Activated CD4-positive, alpha-beta T cell treated with anti-CD3 and anti-CD28 coated beads, Interleukin-10, Interleukin-2, amounts not matched to agents 100 ng/mL and 50 ng/mL, durations not matched to agents 16 hours and 8 hours (primary cell): ENCODE measurements at places on chromosomes 1 and 21.

- peak; percentile 75 for DNase-seq
These were observed 12.6 kb downstream of the FLG2 start for GRCh38 chr1:152347116-152347728.

DNA sequence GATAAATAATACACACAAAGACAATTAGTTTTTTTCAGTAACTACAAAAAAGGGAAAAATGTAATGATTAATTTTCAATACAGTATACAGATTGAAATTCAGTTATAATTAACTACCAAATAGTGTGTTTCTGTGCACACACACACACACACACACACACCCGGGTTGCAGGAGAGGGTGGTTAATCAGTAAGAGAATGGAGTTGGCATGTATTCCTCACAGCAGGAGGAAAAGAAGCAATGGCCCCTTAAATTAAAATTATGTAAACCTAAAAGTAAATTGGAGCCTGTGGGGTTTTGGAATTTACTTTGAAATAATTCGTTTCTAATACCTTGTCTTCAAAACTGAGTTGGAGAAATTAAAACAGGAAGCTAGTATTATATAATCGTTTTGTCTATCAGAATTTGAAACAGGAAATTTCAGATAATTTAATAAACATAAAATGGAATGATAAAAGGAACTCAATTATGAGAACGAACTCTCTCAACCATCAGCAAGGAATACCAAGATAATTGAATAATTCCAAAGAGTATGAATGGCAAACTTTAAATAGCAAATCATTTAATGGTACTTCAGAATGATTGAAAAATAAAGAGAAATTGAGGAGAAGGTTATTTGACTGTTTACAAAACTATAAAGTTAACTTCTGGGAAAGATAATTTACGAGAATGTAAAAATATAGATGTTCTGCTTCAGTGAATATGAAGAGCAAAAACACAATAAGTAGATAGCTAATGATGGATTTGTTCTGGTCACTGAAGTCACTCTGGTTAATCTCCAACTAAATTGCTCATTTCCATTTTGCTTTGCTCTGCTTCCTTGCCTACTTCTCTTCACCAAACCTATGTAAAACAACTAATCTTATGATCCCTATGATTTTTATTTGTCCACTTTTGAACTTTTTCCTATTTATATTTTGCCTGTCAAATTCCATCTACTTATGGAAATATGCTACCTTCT lies 547.9 kb upstream of the ZP4 start:
- DNase-seq = no peak

DNA sequence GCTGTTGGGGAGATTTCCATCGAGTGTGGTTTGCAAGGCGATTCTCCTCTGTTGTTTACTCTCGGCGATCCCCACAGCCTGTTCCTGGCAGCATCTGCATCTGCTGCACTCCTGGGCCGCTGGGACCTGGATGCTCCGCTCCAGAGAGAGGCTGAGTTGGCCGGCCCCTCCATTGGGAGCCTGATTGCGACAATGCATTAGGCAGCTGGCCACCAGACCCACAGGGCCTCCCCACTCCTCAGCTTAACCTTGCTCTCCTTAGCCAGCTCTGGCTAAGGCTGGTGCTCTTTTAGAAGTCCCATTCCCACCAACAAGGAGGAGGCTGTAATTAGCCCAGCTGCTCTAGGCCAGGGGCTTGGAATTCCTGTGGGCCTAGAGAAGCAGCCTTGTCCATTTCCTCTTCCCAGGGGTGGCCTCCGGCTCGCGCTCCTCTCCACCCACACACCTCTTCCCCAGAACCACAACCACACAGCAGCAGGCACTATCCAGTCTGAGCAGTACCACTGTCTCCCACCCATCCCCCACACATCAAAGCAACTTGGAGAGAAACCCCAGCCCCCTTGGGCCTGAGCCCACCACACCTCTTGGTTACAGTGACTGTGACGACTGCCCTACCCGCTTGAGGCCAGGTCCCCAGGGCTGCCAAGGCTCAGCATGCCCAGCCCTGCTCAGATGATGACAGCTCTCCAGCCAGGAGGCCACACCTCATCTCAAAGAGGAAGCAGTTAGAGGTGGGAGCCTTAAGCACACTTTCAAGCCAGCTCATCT lies 193.8 kb upstream of the EDN2 start:
- no peak for DNase-seq

DNA sequence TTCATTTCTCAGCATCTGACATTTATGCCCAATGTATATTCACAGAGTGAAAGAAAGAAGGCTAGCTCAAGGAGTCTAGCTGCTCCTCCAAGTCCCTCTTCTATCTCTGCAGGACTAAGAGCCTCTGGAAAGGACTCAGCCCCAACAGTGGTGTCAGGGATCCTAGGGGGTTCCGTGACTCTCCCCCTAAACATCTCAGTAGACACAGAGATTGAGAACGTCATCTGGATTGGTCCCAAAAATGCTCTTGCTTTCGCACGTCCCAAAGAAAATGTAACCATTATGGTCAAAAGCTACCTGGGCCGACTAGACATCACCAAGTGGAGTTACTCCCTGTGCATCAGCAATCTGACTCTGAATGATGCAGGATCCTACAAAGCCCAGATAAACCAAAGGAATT lies 3.7 kb downstream of the LY9 start:
- no peak for DNase-seq

GRCh38 chr1:178122283-178122682 lies 28.4 kb downstream of the RASAL2 start:
- DNase-seq = no peak

DNA sequence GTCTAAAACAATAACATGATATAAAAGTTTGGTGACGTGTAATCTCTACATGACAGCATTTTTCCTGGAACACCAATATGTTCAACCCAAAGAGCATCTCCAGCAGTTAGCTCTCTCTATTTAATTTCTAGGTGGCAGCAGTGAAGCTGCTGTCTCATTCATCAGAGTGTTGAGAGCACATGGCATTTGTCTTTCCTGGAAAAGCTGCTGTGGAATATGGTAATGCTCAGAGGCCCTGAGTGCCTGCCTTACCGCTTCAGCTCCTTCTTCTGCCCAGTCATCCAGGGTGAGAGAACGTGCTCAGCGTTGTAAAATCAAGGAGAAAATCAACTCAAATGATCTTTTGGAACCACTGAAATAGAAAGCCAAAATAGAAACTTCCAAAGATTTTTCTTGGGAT lies 640.7 kb downstream of the ADGRL2 start:
- no peak for DNase-seq

- no peak for DNase-seq
These were observed 55.9 kb upstream of the TSPAN2 start for GRCh38 chr1:115145226-115145625.
